HL-60 (cell line): ENCODE measurements at places on chromosomes 13 and 19.

DNA sequence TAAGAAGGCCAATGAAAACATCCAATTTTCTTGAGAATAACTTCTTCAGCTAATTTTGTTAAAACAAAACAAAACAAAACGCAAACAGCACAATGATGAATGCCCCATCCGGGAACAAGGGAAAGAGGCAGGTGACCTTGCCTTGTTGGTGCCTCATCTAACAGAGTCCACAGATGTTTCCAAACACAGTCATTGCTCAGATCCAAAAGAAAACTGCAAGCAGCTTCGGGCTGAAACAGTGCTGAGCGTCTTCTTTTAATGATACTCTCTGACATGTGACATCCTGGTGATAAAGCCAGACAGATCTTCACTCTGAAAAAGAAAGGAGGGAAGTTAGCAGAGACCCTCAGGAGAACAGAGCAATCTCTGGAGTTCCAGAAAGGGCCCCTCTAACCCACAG, 30.4 kb downstream of the IRS2 start:
- DNase-seq = no peak

DNA sequence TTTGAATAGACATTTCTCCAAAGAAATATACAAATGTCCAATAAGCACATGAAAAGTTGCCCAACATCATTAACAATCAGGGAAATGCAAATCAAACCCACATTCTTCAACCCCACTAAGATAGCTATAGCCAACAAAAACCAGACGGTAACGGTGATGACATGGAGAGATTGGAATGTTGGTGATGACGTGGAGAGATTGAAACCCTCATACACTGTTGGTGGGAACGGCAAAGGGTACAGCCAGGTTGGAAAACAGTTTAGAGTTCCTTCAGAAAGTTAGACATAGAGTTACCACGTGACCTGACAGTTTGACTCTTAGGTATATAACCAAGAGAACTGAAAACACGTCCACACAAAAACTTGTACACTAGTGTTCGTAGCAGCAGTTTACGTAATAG, 48.1 kb downstream of the TNFRSF19 start:
- no peak for DNase-seq

- no peak for DNase-seq
Observed at GRCh38 chr13:85529218-85529594, 270.0 kb downstream of the SLITRK6 start.

GRCh38 chr13:107275945-107276614, 708.1 kb upstream of the ARGLU1 start:
- DNase-seq = no peak

DNA sequence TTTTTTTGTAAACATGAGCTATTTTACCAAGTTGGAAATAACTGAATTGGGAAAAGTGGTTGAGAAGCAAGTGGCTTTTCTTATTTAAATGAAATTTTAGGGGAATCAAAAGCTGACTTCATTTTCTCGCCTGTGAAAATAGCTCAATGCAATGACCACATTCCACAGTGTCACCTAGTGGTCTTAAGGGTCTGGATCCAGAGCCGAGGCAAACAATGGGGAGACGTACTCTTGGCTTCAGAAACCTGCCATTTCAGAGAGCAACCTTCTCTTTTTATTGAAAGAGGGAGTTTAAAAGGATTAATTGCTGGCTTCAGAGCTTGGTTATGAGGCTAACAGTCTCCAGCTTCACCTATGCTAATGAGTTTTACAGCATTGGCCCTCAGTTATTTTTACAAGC, 39.7 kb upstream of the RXFP2 start:
- no peak for DNase-seq
